ENCODE measurements at places on chromosomes 3 and 15. TPM values are rescaled to one million over a fixed set of nuclear protein-coding genes. Genes with fewer than 3 reads are reported as not detected.

DNA sequence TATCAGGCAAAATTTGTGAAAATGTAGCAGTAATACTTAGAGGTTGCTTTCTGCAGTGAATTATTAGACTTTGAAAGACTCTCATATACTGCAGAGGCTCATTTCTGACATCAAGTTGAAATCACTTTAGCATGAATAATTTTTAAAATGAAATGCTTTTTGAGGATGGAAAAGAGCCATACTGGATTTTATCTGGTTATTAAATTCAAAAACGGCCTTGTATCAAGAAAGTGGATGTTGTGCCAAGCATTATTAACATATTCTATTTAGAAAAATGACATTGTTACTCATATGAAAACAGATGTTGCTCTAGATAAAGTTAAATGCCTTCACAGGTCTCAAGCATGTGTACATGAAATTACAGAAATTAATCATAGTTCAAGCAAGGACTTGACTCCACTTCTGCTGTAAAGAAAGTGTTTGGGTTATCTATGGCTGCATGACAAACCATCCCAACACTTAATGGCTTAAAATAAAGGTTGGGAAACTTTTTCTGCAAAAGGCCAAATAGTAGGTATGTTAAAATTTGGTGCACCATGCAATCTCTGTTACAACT, 64.5 kb upstream of the ZNF280D start:
- H3K4me1 ChIP-seq, result no peaks in the 10 kb centered on the region
- no peak overlapping the region for H3K4me3 ChIP-seq
- DNase-seq, result no peak
- no peaks in the 10 kb centered on the region for H3K36me3 ChIP-seq
- H3K27me3 ChIP-seq, result no peaks in the 10 kb centered on the region
- no peak overlapping the region for H3K27ac ChIP-seq

GRCh38 chr3:53689681-53690080, 156.5 kb downstream of the CHDH start:
- no peaks in the 10 kb centered on the region for H3K4me1 ChIP-seq
- no peaks in the 10 kb centered on the region for H3K36me3 ChIP-seq
- no peak overlapping the region for H3K4me3 ChIP-seq
- no peak for DNase-seq

- H3K4me1 ChIP-seq, result no peaks in the 10 kb centered on the region
- DNase-seq, result no peak
- peak overlapping the region; percentile 58 for H3K4me3 ChIP-seq
- H3K27me3 ChIP-seq, result no peaks in the 10 kb centered on the region
- no peaks in the 10 kb centered on the region for H3K36me3 ChIP-seq
- H3K27ac ChIP-seq, result peak overlapping the region; percentile 95
Measured at GRCh38 chr15:37100966-37101215, 542 bp upstream of the MEIS2 start.

DNA sequence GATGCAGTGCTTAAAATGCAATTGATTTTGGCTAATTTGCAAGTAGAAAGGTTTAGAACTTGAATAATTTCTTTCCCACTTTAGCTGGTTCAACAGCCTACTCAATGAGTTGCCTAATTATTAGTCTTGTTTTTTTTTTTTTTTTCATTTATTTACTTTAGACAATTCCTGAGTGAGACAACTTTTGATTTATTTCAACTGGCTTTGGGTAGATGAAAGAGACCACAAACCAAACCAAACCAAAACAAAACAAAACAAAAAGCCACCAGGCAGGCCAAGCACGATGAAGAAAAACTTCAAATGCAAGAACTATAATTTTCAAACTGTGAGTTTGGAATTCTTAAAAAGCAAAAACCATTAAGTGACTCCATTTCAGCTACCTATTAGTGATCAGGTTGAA, 469.9 kb downstream of the GBE1 start:
- no peak overlapping the region for H3K4me3 ChIP-seq
- H3K36me3 ChIP-seq, result no peaks in the 10 kb centered on the region
- no peak for DNase-seq
- H3K4me1 ChIP-seq, result no peaks in the 10 kb centered on the region
- no peaks in the 10 kb centered on the region for H3K27me3 ChIP-seq

The RAB6B gene
- 9.5 TPM for total RNA-seq

DNA sequence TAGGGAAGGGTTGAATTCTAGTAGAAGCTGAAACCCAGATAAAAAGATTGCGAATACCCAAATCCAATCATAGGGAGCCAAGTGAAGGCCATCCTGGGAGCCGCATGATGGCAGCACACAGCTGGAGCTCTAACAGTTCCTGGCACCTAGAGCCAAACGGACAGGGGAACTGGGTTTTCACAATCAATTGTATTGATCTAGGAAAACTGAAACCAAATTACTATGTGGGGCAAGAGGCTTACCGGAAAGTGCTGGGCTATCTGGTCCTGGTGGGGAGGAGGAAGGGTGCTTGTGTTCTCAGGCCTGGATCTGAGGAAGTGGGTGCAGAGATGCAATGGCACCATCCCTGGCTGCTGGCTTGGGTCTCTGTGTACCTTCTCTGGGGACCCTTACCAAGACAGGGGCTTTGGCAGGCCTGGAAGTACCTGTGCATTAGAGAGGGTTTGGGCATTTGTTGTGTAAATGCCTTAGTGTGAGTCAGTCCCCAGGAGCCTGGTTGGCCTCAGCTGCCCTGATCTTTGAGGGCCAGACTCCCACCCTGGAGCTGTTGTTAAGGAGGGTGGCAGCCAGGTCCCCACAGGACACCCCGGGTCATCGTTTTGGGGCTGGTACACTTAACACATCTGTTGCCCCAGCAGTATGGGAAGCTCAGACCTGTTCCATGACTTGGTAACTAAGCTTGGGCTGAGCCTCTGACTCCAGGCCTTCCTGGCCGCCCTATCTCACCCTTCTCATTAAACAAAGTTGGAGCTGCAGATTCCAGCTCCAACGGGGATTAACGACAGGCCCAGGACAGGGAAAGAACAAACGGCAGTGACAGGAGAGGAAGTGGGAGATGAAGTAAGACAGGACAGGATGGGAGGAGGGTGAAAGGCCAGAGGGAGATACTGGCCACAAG, 8.9 kb upstream of the FURIN start:
- H3K36me3 ChIP-seq, result no peaks in the 10 kb centered on the region
- H3K27me3 ChIP-seq, result no peaks in the 10 kb centered on the region
- H3K4me3 ChIP-seq, result no peak overlapping the region
- H3K27ac ChIP-seq, result peak overlapping the region; percentile 42

GRCh38 chr3:150784747-150785125, 21.8 kb upstream of the SIAH2 start:
- H3K4me1 ChIP-seq, result no peaks in the 10 kb centered on the region
- no peak for DNase-seq
- H3K36me3 ChIP-seq, result no peaks in the 10 kb centered on the region

The FBXO40 gene
- 81.6 TPM for total RNA-seq

DNA sequence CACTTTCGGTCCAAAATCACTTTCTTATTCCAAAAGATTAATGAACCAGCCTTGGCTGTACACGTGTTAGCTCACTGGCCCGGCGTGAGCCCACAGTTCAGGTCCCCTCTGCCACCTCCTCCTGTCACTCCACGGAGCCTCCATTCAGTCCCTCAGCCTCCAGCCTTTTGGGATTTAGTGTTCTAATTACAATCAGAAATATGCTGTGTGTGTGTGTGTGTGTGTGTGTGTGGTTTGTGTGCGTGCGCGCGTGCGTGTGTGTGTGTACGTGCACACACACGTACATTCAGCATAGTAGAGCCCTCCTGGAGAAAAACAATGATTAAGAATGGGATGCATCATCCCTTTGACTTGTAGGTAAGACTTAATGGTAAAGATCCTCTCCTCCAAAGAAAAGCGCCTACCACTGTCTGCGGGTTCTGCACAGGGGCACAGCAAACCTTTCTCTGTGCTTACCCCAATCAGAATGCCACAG, 801 bp downstream of the CA12 start:
- H3K27ac ChIP-seq, result no peak overlapping the region
- peak overlapping the region; percentile 48 for H3K4me3 ChIP-seq
- H3K36me3 ChIP-seq, result no peaks in the 10 kb centered on the region
- peaks cover 2% of the 10 kb centered on the region for H3K27me3 ChIP-seq

DNA sequence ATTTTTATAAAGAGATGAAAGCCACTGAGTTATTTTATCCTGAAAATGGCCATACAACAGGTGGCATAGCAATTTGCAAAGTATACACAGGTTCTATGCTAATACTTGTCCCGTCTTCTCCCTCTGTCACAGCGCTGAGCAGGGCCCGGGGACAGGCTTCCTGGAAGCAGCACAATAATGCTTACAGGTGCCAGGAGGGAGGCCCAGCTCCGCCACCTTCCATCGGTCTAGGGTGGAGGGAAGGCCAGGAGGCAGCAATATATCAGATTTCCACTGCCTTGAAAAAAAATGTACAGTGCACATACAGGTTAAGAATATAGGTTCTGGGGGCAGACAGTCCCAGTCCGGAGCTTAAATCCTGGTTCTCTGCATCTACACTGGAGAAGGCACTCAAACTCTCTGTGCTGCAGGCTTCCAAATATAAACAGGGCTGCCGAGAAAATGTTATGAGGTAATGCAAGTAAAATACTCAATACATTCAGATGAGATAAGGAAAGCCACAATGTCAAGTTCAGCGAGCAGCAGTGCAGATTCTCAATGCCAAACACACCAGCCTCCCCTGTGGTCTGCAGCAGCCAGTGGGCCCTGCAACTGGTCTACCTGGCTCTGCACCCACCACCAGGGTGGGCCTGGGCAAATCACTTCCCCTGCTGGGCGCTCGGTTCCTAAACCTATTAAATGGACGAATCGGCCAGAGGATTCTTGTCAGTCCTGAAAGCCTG, 189.6 kb downstream of the XXYLT1 start:
- H3K27ac ChIP-seq, result peak overlapping the region; percentile 63
- no peak for DNase-seq
- H3K4me3 ChIP-seq, result no peak overlapping the region
- no peaks in the 10 kb centered on the region for H3K36me3 ChIP-seq
- H3K27me3 ChIP-seq, result no peaks in the 10 kb centered on the region

DNA sequence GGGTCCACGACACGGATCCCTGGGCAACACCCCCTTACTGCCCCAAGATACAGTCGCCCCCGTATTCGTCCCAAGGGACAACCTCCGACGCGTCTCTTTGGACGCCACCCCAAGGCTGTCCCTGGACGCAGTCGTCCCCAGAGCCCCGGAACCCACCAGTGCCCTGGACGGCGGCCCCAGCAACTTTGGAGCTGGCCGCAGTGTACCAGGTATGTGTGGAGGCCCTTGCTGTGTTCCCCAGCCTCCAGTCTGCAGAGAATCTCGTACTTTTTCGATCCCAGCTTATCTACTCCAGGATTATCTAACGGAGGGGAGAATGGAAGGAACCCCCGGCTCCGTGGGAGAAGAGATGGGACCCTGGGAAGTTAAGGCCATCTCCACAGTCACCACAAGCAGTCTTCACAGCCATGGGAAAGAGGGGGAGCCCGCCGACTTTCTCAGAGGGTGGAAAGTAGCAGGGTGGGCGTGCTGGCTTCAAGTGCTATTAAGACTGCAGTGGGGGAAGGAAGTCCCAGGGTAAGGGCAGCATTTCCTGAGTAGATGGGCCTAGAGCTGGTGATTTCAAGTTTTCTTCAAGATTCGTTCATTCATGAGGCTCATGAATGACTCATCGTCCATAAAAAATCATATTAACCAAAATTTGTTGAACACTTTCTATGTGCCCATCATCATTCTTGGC, 1.1 kb downstream of the MESP2 start:
- no peaks in the 10 kb centered on the region for H3K27me3 ChIP-seq
- H3K4me1 ChIP-seq, result peaks cover 14% of the 10 kb centered on the region
- DNase-seq, result no peak
- H3K27ac ChIP-seq, result peak overlapping the region; percentile 52
- H3K4me3 ChIP-seq, result peak overlapping the region; percentile 16

DNA sequence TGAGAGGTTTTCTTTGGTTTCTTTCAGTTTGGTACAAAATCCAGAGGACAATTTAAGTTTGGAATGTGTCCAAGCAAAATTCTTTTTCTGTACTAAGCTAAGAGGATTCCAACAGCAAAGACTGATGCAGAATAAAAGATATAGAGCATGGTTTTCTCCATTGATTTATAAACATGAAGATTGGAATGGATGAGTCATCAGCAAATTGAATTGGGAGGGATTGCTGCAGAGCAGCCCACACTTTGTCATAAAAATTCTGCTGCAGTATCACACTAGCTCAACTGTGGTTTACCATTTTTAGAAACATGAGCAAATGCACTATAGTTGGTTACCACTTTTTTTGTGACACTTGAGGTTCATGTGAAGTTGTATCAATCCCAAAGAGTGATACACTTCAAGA, 16.1 kb upstream of the LARP6 start:
- no peaks in the 10 kb centered on the region for H3K27me3 ChIP-seq
- H3K4me1 ChIP-seq, result peaks cover 32% of the 10 kb centered on the region
- H3K4me3 ChIP-seq, result no peak overlapping the region
- H3K27ac ChIP-seq, result peak overlapping the region; percentile 27
- no peak for DNase-seq
- no peaks in the 10 kb centered on the region for H3K36me3 ChIP-seq

DNA sequence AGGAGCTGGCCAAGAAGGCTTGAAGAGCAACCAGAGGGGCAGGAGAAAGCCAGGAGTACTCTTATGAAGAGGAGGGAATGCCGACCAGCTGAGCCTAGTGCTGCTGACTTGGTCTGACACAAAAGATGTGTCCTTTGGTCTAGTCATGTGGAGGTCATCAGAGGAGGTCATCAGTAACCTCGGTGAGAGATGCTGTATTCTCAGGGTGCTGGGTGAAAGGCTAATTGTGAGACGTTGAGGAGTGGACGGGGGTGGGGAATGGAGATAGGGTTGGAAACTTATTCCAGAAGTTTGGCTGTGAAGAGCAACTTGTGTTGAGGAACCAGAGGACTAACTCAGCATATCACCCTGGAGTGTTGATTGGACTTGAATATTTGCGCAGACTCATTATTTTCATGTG, 5.5 kb downstream of the CRTC3 start:
- H3K4me1 ChIP-seq, result peaks cover 62% of the 10 kb centered on the region
- peak overlapping the region; percentile 71 for H3K27ac ChIP-seq
- no peaks in the 10 kb centered on the region for H3K36me3 ChIP-seq
- no peak for DNase-seq

DNA sequence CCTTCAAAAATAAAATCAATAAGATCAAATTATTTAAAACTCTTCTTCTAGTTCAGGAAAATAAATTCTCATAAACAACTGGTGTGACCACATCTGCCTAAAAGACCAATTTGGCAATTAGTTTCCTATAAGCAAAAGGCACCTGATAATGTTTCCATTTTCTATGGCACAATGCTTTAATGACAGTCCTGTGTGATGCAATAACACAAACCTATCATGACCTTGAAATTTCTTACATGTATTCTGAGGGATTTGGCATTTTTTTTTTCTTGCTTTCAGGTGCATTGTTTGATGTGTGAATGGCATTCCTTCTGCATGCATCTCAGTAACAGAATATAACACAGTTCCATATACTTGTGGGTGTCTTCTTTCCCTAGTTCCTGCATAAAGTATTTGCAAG, 32.5 kb upstream of the FRMD5 start:
- H3K36me3 ChIP-seq, result no peaks in the 10 kb centered on the region
- H3K4me1 ChIP-seq, result no peaks in the 10 kb centered on the region
- no peaks in the 10 kb centered on the region for H3K27me3 ChIP-seq
- H3K4me3 ChIP-seq, result no peak overlapping the region
- no peak overlapping the region for H3K27ac ChIP-seq

The ARHGAP31 gene
- total RNA-seq, result 33.1 TPM

The HIGD2B gene
- not detected for total RNA-seq

The COL6A6 gene
- 0.83 TPM for total RNA-seq

GRCh38 chr3:165148876-165149441, 47.2 kb downstream of the SLITRK3 start:
- no peak for DNase-seq
- no peaks in the 10 kb centered on the region for H3K4me1 ChIP-seq
- H3K4me3 ChIP-seq, result no peak overlapping the region
- H3K36me3 ChIP-seq, result no peaks in the 10 kb centered on the region
